ENCODE measurements at places on chromosomes 5 and 9.

DNA sequence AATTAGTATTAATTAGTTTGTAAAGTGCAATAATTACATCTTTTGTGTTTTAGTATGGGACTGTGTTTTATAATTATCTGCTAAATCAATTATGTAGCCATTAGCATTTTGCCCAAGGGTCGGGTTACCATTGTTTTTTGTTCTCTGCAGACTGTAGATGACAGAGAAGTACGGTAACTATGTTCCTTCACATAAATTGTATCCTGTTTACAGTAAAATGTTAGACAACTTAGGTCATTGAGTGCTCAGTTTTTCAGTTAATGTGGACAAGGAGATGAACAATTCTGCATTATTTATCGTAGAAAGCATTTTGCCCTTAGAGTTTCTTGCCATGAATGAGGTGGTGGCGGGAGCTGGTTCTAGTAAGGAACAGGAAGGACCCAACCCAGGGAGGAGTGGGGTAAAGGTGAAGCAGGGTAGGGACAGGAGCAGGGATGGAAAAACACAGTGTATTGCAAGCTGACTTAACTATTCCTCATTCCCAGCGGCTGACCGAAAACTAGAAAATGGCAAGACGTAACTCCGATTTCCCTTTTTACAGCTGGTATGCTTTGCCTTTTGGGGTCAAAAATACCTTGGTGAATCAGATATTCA lies 243.7 kb upstream of the SLC24A2 start:
- no peak for DNase-seq

- no peak for DNase-seq
Measured at GRCh38 chr5:41875121-41875520, 4.9 kb upstream of the OXCT1 start.

GRCh38 chr5:18216729-18217128 lies 582.5 kb downstream of the TAF11L14 start:
- DNase-seq = no peak

DNA sequence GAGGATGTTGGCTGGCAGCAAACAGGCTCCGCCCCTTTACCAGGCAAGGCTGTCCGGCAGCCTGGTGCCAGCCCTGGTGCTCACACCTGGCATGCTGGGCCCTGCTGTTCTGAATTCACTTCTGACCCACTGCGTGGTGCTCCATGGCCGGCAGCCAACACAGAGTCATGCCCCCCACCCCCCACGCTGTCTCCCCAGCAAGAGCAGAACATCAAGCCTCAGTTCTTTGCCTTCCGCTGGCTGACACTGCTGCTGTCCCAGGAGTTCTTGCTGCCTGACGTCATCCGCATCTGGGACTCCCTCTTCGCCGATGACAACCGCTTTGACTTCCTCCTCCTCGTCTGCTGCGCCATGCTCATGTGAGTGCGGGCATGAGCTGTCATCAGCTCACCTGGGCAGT lies 12.6 kb upstream of the ENDOG start:
- no peak for DNase-seq

- no peak for DNase-seq
Measured at GRCh38 chr5:2093859-2094615, 211.3 kb upstream of the IRX4 start.

GRCh38 chr9:134286471-134287245 lies 39.6 kb upstream of the RXRA start:
- no peak for DNase-seq

DNA sequence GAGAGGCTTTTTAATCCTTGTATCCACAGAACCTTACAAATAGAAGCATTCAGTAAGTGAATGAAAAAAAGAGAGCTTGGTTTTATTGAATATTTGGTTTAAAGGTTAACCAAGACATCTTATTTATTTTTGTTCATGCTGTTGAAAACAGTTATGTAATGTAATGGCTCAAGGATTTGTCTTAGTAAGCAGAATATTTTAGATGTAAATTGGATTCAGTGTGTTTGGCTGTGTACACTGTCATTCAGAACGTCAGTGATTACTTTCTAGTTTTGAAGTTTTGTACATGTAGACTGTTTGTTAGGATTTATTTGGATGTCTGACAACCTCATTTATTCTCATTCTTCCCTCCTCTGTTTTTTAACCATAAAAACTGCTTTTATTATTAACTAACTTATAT lies 31.3 kb downstream of the KCNN2 start:
- no peak for DNase-seq

GRCh38 chr5:141615991-141616720 lies 2.6 kb downstream of the DIAPH1 start:
- no peak for DNase-seq

DNA sequence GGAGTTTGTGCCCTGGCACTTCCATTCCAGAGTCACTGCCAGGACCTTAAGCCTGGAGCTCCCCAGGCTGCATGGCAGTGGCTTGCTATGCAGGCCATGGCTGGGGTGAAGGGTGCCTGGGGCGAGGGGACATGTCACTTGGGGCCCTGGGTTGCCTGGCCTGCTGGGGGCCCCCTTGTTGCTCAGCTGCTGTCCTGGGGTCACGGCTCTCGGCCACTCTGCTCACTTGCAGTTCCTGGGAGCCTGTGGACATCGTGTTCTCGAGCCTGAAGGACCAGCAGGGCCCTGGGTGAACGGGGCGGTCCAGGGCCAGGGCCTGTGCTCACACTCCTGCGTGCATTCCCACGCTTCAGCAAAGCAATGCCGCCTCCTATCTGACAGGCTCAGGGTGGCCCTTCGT lies 14.5 kb upstream of the SLC2A6 start:
- no peak for DNase-seq

GRCh38 chr9:68669218-68669617 lies 35.8 kb upstream of the PIP5K1B start:
- DNase-seq = no peak

- DNase-seq = no peak
Measured at GRCh38 chr5:27568811-27569210, 530.4 kb upstream of the CDH9 start.

- DNase-seq = no peak
Measured at GRCh38 chr9:126956917-126957686, 42.5 kb downstream of the RALGPS1 start.

DNA sequence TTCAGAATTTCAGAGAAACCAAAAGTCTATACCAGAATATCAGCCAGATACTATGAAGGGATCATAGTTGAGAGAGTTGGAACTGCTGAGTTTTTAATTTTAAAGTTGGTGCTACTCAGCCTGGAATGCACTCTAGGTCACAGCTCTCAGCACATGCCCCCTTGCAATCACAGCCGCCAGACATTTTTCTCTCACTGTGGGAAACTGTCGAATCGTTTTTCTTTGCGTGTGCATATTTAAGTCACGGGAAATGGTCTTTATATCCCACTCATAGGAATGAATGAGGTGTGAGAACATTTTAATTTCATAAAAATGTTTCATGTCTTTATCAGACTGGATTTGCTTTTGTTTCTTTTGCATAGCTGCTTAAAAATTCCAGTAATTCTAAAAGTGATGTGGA lies 12.2 kb upstream of the SPDL1 start:
- DNase-seq = no peak

GRCh38 chr9:126615245-126615790 lies 1.6 kb downstream of the LMX1B start:
- no peak for DNase-seq

- no peak for DNase-seq
Measured at GRCh38 chr9:89519366-89519805, 21.5 kb upstream of the SEMA4D start.

- DNase-seq = no peak
Measured at GRCh38 chr5:138737494-138738265, 15.5 kb upstream of the CTNNA1 start.

DNA sequence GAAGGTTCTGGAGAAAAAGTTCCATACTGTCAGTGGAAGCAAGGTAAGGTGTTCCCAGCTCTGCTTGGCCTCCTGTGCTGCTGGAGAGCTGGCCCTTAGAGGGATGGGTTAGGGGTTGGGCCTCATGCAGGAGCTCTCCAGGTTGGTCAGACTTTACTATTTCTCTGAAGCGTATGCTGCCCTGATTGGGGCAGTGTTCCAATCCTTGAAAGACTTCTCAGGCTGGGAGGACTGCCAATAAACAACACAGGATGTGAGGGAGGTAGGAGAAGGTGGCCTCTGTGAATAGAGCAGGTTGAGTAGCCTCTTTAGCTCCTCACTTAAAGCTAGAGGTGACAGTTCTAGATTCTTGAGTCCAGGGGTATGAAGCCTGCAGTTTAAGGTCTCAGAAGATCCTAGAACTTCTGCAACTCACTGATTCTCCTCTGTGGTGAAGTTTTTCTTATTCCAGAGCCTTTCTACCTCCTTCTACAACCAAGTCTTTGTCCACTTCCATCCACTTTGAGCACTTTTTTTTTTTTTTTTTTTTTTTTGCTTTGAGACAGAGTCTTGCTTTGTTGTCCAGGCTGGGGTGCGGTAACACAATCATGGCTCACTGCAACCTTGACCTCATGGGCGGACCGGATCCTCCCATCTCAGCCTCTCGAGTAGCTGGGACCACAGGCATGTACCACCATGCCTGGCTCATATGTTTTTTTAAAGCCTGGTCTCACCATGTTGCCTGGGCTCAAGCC lies 3.0 kb downstream of the HNRNPAB start:
- no peak for DNase-seq

DNA sequence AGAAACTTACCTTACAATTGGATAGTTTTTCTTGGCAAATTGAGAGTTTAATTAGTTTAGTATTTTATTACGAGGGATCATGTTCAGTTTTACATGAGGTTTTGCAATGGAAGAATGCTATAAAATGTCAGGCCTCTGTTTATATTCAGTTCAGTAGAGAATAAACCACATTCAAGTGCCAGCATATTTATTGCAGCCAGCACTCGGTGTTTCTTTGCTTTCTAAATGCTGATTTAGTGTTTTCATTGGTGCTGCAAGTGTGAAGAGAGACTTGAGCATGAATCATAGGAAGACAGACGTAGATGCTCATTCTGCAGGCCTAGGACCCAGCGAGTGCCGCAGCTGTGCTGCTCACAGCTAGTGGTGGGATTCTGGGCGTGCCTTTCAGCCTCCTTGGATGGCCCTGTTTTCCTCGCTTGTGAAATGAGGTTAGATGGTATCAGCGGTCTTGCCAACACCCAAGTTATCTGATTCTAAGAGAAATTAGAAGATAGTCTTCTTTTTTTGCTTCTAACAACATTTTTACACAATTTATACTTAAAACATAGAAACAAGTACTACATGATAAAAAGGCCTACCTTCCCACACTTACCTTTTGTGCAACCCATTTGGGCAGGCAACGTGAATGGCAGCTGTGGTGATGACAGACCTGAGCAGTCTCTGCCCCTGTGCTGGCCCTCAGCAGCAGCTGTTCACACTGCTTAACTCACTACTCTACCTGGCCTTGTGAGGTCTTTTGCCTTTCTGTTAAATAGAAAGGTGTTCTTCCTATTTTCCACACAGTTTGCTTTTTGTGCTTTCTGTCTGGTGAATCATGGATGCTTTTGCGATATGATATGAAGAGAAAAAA lies 26.8 kb upstream of the TNFAIP8 start:
- DNase-seq = peak; percentile 66

DNA sequence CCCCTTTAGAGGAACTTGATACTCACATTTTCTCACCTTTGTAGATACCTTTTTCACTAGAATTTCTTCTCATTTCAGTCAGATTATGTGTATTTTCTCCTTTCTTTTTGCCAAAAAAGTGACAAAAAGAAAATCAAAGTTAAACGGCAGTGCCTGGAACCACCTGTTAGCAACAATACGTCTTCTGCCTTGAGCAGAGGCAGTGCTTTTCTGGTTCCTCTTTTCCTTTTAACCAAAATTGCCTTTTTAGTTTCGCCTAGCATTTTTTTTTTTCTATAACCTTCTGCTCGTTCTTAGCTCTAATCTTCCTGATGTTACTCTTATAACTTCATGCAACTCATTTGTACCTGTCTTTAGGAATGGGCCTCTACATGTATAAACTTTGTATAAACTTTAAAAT lies 26.1 kb downstream of the SMIM32 start:
- DNase-seq = no peak

GRCh38 chr5:4230786-4231641 lies 635.4 kb downstream of the IRX1 start:
- no peak for DNase-seq

- no peak for DNase-seq
Measured at GRCh38 chr5:68331192-68332079, 115.9 kb downstream of the PIK3R1 start.

GRCh38 chr9:16869131-16869881 lies 1.2 kb downstream of the BNC2 start:
- DNase-seq = no peak

- DNase-seq = no peak
Measured at GRCh38 chr9:108671176-108671575, 184.6 kb downstream of the ACTL7B start.

DNA sequence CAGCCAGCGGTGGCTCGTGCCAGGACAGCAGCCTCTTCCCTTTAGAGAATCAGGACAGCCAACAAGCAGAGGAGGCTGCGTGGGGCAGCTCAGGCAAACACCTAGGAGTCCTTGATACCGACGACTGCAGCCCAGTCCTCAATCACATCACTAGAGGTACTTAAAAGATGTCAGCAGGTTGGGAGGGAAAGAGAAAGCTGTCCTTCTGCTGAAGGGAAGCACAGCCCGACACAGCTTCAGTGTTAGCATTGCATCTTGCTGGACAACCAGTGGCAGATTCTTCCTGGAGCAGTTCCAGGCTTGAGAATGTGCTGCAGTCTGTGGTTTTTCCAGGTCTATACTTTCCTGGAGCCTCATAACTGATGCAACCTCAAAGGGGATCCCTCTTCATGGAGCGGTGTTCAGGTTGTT lies 230.5 kb downstream of the SYK start:
- DNase-seq = no peak

- DNase-seq = no peak
Measured at GRCh38 chr9:116504081-116504480, 183.0 kb upstream of the TRIM32 start.

DNA sequence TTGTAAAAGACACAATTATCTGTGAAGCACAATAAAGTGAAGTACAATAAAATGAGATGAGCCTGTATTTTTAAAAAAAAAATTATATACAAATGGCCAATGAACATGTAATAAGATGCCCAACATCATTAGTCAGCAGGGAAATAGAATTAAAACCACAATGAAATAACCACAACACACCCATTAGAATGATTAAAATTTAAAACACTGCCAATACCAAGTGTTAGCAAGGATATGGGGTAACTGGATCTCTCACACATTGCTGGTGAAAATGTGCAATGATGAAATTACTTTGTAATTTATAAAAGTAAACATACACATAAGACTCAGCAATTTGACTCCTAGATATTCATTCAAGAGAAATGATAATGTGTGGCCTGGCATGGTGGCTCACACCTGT lies 62.8 kb downstream of the SHOC1 start:
- DNase-seq = no peak

GRCh38 chr5:8827696-8828095 lies 718.2 kb downstream of the SEMA5A start:
- no peak for DNase-seq

DNA sequence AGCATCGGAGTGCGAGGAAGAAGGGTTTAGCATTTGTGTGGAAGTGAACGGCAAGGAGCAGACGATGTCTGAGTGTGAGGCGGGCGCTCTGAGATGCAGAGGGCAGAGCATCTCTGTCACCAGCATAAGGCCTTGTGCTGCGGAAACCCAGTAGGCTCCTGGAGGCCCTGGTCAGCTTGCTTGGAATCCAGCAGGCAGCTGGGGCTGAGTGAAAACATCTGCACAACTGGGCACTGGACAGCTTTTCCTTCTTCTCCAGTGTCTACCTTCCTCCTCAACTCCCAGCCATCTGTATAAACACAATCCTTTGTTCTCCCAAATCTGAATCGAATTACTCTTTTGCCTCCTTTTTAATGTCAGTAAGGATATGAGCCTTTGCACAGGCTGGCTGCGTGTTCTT lies 72.1 kb downstream of the C7 start:
- no peak for DNase-seq

- no peak for DNase-seq
Measured at GRCh38 chr5:80165452-80165851, 90.4 kb downstream of the SERINC5 start.

- no peak for DNase-seq
Measured at GRCh38 chr5:150505041-150505511, 2.9 kb upstream of the NDST1 start.
